Hematopoietic multipotent progenitor cell (in vitro differentiated cells): ENCODE measurements at places on chromosomes 1 and 21. TPM values are rescaled to one million over a fixed set of nuclear protein-coding genes. Genes with fewer than 3 reads are reported as not detected.

DNA sequence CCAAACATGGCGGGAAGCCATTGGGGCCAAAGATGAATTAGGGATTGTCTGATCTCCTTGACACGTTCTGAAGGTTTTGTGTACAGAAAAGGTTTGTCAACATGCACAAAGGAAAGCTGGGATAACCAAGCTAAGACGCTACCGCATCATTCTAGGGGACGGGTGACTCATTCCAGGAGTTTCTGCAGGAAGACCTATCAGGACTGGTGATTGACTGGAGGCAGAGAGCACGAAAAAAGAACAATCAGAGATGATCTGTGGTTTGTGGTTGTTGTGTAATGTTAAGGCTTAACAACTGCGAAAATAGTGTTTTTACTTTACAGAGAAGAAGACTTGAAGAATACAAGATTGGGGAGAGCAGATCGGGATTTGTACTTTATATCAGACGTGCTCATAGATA is 22.2 kb upstream of the ERG start:
- DNase-seq = no peak

- DNase-seq = no peak
These were observed 178.8 kb downstream of the SYT2 start for GRCh38 chr1:202531472-202531811.

DNA sequence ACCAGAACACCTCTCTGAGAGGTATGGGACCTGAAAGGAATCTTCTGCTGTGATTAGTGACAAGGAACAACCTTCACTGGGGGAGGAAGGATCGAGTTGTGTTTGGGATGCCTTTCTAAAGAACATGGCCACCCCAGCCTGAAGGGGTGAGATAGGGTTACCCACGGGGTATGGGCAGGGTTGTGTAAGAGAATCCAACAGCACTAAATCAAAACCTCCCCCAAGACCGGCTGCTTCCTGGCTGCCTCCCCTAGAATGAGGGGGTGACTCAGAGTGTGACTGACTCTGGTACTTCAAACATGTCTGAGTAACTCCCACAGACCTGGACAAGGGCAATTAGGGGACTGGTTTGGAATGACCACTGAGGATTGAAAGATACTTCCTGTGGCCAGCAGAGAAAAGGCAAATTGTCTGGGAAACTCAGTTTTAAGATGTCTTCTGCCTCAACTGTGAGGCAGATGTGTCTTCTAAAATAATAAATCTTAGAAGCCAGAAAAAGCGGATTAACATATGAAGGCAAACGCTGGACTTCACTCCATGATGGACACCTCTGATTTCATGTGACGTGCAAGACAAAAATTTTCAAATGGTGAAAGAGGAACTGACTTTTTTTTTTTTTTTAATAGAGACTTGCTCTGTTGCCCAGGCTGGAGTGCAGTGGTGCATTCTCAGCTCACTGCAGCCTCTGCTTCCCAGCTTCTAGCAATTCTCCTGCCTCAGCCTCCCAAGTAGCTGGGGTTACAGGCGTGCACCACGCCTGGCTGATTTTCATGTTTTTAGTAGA is 6.7 kb upstream of the PTPN14 start:
- peak; percentile 70 for DNase-seq

DNA sequence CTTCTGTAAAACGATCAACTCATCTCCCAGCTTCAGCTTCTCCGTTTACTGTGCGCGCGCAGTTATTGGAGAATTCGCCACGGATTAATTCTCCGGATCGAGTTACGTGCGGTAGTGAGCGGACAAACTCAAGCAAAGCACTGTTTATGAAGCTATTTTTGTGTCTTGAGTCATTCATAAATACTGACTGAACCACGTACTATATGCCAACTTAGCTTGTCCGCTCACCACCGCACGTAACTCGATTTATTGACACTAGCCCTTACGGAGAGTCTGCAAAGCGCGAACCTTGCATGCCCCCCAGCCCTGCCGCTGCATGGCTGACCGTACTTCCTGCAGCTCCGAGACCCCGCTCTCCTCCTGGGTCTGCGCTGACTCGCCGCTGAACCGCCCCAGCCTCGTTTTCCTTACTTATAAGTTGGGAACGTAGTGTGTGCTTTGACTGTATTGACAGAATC is 773 bp downstream of the CHD1L start:
- DNase-seq = no peak

DNA sequence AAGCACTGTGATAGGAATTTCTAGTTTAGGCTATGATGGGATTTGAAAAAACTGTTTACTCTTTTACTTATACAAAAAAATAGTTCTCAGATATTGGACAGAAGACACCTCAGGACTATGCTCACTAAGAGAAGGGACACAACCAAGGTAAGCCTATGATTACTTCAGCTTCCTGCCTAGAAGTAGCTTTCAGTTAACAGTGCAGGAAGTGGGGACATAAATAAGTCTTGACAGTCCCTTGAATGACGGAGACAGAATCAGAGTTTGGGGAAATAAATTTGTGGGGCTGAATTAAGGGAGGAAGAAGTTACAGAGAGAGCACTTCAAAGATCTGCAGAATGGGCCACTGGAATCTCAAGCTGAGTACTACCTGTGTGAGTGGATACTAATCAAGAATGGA is 53.8 kb upstream of the OLFM3 start:
- DNase-seq = peak; percentile 2

DNA sequence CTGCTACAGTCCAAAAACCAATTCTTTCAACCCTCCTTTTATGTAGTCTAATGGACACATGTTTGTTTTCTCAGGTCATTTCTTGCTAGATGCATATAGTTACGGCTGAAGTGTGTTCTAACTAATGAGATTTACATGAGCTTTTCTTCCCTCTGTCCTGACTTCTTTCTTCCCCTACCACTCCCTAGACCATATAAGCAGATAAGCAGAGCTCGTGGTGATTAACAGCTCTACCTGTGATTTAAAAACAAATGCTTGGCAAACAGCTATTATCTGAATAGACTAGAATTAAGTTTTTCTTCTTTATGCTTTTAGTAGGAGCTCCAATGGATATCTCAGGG is 18.6 kb downstream of the KHDRBS1 start:
- no peak for DNase-seq

GRCh38 chr1:107272321-107272720 is 131.5 kb downstream of the NTNG1 start:
- no peak for DNase-seq

DNA sequence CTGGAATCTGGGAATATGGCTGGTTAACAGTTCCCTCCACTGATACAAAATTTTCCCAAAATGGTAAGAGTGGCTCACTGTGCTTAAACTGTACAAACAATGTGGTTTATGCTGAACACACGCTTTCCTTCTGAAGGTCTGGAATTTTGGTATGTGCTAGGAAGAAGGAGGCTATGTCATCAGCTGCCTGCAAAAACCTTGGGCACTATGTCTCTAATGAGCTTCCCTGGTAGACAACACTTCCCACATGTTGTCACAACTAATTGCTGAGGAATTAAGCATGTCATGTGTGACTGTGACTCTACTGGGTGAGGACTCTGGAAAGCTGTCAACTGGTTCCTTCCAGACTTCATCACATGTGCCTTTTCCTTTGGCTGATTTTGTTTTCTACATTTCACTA is 29.2 kb downstream of the IPP start:
- DNase-seq = no peak

- DNase-seq = no peak
These were observed 416.3 kb upstream of the USP24 start for GRCh38 chr1:55631509-55631908.

DNA sequence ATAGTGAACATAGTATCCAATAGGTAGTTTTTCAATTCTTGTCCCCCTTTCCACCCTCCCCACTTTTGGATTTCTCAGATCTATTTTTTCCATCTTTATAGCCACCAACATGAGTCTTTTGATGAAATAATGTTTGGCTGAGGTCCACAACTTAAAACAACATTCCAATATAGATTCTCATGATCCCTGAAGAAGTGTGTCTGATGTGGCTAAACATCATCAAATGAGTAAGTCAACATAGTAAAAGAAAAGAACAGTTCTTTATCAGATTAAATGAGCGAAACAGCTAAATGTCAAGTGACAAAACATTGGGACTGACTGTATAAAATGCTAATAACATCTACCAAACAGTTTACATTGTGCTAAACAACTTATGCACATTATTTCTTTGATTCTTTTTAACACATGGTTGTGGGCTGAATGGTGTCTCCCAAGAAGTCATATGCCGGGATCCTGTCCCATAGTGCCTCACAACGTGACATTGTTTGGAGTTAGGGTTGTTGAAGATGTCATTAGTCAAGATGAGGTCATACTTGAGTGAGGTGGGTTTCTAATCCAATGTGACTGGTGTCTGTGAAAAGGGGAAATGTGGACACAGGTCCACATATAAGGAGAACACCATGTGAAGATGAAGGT is 453.6 kb downstream of the LTN1 start:
- no peak for DNase-seq

- DNase-seq = peak; percentile 16
These were observed 1.3 kb upstream of the SLC6A17 start for GRCh38 chr1:110148961-110149360.

GRCh38 chr1:162627662-162628296 is 4.5 kb upstream of the DDR2 start:
- peak; percentile 26 for DNase-seq

DNA sequence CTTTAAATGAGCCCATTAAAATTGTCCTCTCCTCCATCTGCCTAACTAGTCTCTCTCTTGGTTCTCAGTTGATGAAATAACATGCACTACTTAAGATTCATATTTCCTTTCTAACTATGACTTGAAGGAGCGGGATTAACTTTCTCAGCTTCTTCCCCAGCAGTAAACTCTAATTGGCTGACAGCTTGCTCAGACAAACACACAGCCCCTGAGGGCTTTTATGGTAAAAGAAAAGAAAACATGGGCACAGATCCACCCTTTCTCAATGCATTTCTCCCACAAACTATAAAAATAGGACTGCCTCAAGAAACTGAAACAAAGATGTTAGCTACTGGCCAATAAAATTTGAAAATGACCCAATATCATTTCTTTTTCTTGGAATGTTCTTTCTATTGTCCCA is 703.1 kb downstream of the ADGRL2 start:
- no peak for DNase-seq

DNA sequence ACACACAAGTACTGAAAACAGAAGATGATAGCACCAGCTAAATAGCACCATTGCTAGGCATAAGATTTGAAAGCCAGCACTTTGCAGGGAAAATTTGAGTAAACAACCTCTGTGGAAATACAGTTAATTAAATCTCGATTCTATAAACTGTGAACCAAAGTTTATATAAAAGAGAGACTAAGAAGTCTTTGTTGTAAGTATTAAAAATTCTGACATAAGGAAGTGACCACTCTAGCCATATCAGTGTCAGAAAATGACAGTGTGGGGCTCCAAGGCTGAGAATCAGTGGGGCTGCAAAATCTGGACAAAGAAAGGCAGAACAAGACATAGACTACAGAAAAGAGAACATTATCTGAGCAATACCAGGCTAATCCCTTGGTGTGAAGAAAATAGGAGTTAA is 292.2 kb downstream of the ST6GALNAC3 start:
- DNase-seq = no peak

GRCh38 chr1:175193527-175193910 is 943 bp upstream of the KIAA0040 start:
- DNase-seq = no peak

DNA sequence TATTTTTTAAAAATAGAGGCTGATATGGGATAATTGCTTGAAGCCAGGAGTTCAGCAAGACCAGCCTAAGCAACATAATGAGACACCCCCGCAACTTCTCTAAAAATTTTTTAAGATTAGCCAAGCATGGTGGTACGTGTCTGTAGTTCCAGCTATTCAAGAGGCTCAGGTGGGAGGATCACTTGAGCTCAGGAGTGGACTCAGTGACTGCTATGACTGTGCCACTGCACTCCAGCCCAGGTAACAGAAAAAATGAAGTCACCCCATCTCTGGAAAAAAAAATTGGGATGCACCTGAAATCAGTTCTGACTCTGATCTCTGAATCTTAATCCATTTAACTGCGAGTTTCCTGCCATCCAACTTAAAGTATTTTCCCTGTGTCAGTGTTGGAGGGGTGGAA is 124.2 kb downstream of the MRPS6 start:
- DNase-seq = no peak

- no peak for DNase-seq
These were observed 56.5 kb downstream of the FOXO6 start for GRCh38 chr1:41417746-41418145.

DNA sequence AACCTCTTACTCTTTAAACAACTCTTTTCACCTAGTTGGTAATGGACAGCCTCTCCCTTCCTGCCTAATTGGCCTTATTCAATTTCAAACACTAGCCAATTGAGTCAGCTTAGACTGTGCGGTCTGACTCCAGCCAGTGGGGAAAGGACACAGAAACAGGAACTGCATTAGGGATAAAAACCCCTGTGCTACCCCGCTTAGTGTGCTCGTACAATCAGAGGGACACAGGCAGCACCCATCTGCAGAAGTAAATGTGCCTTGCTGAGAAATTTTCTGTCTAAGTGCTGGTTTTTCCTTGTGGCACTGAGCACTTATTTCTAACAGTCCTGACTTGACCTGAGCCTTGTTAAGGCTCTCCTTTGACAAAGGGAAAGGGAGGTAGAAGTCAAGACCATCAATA is 6.0 kb upstream of the CD2 start:
- peak; percentile 22 for DNase-seq

- no peak for DNase-seq
These were observed 37.3 kb downstream of the CDCP2 start for GRCh38 chr1:54115520-54115919.

GRCh38 chr1:215277532-215277931 is 195.0 kb downstream of the KCNK2 start:
- no peak for DNase-seq

DNA sequence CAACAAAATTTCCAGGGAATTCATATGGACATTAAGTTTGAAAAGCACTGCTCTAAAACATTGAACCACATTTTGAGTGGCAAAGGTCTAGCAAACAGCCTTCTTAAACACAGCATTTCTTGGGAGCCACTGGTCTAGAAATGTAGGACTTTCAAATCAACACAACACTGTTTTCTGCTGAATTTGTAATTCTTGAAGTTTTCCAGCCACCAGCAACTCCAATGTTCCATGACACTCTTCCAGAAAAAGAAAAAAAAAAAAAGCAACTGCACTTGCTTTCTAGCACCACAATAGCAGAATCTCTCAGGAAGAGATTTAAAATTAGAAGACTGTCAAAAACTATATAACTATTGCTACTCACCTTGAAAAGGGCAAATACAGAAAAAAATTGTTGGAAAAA is 4.5 kb downstream of the SYDE2 start:
- DNase-seq = no peak

Gene ADAR
- total RNA-seq = 118 TPM

Gene LPAR3
- total RNA-seq = 0.27 TPM

Gene GPR61
- 0.27 TPM for total RNA-seq

Gene FMO3
- not detected for total RNA-seq

Gene CFAP141
- not detected for total RNA-seq

Gene HDGF
- 68.1 TPM for total RNA-seq

Gene CFAP45
- total RNA-seq = 0.81 TPM

Gene CDC73
- 10.0 TPM for total RNA-seq

Gene OSCP1
- 3.2 TPM for total RNA-seq

Gene EVA1C
- 8.3 TPM for total RNA-seq

Gene CELA3B
- not detected for total RNA-seq

Gene SPRR2G
- not detected for total RNA-seq

Gene UBXN10
- 0.81 TPM for total RNA-seq

Gene CFHR3
- not detected for total RNA-seq

Gene HEYL
- total RNA-seq = 1.6 TPM

Gene ZBTB7B
- 22.6 TPM for total RNA-seq
